Bladder microvascular endothelial cell (primary cell): ENCODE measurements at places on chromosomes 13 and 19. TPM values are rescaled to one million over a fixed set of nuclear protein-coding genes. Genes with fewer than 3 reads are reported as not detected.

Gene LSM7
- 82.6 and 95.7 TPM in 2 replicates for total RNA-seq

Gene CLEC17A
- 0.06 TPM in 1 of 2 replicates, not detected in the other for total RNA-seq

Gene MTUS2
- not detected in 2 replicates for total RNA-seq

Gene IRGC
- not detected in 2 replicates for total RNA-seq

Gene MISP
- total RNA-seq, result not detected in 2 replicates

Gene TMEM259
- 37.9 and 71.6 TPM in 2 replicates for total RNA-seq

Gene FAM216B
- not detected in 2 replicates for total RNA-seq

Gene CYP2A6
- not detected in 2 replicates for total RNA-seq

Gene RFX1
- 1.6 and 6.4 TPM in 2 replicates for total RNA-seq

Gene LILRB1
- not detected in 2 replicates for total RNA-seq

Gene ICAM1
- total RNA-seq, result 28.0 and 138 TPM in 2 replicates

Gene TPTE2
- not detected in 2 replicates for total RNA-seq

Gene DMKN
- total RNA-seq, result 0.13 TPM in 1 of 2 replicates, not detected in the other

Gene KLK14
- total RNA-seq, result not detected in 2 replicates

Gene PRR19
- total RNA-seq, result 0.32 and 0.38 TPM in 2 replicates

Gene STOML3
- total RNA-seq, result not detected in 2 replicates

Gene SHKBP1
- 30.4 and 41.8 TPM in 2 replicates for total RNA-seq

Gene ZNF571
- 0.97 and 5.7 TPM in 2 replicates for total RNA-seq

Gene ZNF222
- 3.6 and 5.9 TPM in 2 replicates for total RNA-seq

Gene OR7D2
- total RNA-seq, result not detected in 2 replicates
